ENCODE measurements at places on chromosomes 4 and X.

DNA sequence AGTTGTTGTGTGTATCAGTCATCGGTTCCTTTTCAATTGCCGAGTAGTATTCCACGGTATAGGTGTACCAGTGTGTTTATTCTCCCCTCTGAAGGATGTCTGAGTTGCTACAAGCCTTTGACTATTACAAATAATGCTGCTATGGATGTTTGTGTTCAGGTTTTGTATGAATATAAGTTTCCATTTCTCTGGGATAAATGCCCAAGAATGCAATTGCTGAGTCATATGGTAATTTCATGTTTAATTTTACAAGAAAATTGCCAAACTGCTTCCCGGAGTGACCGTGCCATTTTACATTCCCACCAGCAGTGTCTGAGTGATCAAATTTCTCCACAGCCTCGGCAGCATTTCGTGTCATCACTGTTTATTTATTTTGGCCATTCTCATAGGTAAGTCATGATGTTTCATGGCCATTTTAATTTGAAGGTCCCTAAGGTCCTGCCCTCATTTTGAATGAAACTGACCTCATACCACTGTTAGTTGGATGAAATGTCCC, 73.9 kb downstream of the IRF2 start:
- DNase-seq, result no peak

DNA sequence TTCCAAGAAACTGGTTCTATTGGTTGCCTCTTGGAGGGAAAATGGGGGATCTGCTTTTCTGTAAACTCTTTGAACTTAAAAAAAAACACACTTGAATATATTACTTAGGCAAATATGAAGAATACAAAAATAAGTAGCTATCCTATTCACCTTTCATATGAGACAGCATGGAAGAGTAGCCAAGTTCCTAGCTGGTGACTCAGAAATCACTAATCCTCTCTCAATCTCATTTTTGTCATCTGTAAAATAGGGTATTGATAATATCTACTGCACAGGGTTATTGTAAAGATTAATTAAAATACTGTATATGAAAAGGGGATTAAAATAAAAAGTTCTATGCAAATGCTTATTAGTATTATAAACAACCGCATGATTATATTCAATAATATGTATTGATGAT, 12.7 kb downstream of the MGARP start:
- DNase-seq, result no peak

- DNase-seq, result no peak
Measured at GRCh38 chrX:67346225-67346624, 197.6 kb upstream of the AR start.

DNA sequence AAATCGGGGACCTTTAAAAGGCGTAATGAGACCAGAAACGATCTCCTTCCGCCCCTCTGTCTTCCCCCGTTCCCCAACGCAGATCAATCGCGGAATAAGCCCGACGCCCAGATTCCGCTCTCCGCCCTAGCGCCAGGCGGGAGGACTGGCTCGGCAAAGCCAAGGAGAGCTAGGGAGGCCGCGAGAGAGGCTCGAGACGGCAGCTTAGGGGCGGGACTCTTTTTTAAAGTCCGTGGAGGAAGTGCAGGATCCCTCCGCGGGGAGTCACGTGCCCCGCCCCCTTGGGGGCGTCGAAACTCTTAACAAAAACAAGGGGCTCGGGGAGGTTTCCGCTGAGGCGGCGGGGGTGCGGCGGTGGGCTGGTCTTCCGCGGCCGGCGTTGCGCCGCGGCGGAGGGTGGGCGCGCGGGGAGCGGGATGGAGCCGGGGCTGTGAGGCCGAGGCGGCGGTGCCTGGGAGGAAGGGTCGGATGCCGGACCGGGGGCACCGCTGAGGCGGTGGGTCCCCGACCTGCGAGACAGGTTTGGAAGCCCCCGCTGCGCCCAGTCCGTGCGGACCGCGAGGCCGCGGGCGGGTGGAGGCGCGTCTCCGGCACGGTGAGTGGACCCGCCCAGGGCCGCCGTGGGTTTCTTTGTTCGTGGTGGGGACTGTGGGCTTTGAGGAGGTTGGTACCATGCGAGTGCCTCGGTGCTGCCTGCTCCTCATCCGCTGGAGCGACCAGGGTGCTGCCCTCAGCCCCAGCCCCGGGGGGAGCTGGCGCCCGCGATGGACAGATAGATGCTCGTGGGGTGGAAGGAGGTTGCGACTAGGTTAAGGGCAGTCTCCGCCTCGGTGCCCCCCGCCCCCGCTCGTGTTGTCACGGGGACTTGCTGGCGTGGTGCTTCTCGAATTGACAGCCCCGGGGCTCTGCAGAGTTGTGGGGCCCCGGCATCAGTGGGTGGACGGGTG, at the start of gene CCNG2:
TSS of gene CCNG2 (plus strand) at position 296 of the 947 bp plus-strand sequence. CDS start 1,326 bp downstream, outside the sequence.
- peak; percentile 91 for DNase-seq

GRCh38 chrX:37603938-37604409, 32.5 kb downstream of the LANCL3 start:
- no peak for DNase-seq

DNA sequence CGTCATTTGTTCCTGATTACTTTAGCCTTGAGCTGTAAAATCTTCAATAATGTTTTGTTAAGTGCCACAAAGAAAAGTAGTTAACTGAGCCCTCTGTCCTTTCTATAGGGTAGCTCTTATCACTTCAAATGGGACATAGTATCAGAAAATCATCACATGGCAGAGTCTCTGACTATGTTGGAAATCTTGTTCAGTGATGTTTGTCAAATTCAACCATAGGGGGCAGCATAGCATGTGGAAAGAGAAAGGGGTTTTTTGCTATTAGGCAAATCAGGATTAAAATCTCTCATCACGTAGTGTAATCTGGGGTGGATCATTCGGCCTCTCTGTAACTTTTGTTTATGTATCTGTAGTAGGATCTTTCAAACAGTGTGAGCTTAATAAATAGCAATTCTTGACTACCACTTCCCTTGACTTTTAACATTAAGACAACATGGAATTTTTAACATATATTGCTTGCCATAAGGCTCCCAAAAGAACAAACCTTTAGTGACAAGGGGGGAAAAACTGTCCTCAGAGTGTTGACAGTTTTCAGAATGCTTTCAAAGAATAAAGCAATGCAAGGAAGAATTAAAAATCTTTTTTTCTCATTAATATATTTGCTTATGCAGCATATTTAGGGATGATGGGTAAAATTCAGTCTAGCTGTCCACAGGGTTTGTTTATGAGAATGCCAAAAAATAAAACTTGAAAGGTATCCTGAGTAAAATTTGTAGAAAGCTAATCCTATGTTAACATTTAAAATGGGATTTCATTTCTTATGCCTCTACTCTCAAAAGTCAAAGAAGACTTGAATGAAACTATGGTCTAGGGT, 127.2 kb downstream of the FBXW7 start:
- DNase-seq, result no peak

GRCh38 chr4:26474551-26474950, 15.7 kb downstream of the CCKAR start:
- DNase-seq, result no peak

GRCh38 chr4:128725405-128726055, 84.0 kb upstream of the JADE1 start:
- no peak for DNase-seq

DNA sequence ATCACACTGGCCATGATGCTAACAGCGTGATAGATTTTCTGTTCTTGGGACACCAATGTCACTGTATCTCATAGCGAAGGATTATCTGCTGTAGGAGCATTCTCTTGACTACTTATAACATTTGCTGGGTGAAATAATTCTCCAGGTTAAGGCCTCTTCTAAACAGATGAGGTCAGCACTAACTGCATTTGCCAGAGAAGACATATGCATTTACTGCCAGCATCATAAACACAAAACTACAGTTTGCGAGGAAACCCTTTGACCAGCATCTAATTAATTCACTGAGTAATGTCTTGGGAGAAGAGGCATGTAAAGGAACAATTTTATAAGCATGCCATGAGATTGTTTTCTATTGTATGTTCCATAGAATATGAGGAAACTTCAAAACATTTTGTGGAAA, 13.9 kb downstream of the TBC1D1 start:
- no peak for DNase-seq

DNA sequence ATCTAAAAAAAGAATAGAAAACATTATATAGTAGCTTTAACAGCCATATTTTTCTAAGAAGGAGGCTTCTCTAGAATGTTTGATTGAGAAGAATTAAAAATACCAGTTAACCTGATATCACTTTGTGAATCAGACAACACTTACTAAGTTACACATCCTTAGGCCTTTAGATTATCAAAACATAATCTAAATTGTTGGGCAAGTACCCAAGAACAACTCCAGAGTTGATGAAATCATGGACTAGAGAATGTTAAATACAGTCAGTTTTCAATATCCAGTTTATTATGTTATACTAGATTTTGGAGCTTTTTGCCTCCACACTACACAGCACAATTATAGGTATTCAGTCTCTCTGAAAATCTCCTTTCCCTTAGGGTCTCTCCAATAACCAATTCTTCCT, 39.6 kb downstream of the ARL13A start:
- no peak for DNase-seq

- DNase-seq, result no peak
Measured at GRCh38 chr4:4869731-4870571, 10.5 kb downstream of the MSX1 start.

DNA sequence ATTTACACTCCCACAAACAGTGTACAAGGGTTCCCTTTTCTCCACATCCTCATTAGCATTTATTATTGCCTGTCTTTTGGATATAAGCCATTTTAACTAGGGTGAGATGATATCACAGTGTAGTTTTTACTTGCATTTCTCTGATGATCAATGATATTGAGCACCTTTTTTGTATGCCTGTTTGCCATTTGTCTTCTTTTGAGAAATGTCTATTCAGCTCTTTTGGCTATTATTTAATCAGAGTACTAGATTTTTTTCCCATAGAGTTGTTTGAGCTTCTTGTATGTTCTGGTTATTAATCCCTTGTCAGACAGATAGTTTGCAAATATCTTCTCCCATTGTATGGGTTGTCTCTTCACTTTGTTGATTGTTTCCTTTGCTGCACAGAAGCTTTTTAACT, 190.6 kb downstream of the MAGEB17 start:
- DNase-seq, result no peak

GRCh38 chrX:2237976-2238375, 262.8 kb downstream of the DHRSX start:
- no peak for DNase-seq

DNA sequence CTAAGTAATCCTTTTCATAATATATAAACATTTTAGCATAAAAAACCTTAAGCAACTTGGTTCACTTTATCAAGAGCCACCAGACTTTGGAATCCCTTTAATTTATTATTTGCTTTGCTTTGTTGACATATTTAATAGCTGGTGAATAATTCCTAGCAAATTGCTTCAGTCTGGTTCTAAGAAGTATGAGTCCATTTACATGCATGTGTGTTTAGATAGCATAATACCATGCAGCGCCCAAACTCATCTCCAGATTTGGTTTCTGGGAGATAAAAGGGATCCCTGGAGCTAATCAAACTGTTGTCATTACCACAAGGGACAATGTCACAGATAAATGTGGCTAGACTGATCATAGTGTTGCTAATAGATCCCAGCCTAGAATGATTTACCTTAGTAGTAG, 111.8 kb downstream of the TMEM144 start:
- DNase-seq, result no peak

DNA sequence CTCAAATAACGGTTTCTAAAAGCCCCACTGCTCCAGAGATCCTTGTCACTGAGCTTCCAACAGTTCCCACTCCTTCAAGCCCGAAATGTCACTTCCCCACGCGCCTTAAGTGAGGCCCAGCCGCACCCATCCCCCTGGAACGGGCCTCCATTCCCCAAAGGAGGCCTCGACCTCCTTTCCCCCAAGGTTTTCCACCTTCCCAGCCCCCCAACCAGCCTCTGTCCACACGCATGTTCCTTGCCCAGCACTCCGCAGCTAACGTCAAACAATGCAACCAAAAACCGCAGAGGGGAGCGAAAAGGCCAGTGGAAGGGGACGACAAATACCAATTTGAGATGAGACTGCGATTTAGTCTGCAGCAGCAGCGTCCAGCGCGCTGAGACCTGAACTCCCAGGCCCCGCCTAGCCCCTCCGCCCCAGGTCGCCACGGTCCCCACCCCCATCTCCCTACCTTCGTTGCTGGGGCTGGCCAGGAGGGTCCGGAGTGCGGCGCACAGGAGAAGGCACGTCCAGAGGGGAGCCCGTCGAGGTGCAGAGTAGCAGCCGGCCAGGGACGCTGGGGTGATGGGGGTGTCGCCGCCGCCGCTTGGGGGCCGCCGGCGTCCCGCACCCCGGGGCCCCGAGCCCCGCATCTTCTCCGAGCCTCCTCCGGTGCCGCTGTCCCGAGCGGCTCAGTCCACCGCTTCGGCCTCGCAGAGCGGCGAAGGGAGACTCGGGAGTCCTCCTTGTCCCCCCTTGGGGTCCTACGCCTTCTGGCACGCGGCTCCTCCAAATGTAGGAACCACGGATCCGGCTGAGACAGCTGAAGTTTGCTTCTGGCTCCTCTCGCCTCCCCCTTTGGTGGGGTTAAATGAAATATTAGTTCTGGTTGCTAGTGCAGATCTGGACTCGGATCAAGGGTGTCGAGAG, 924 bp downstream of the EPHA5 start:
- no peak for DNase-seq

- no peak for DNase-seq
Measured at GRCh38 chrX:6383917-6384316, 151.0 kb downstream of the VCX3A start.

DNA sequence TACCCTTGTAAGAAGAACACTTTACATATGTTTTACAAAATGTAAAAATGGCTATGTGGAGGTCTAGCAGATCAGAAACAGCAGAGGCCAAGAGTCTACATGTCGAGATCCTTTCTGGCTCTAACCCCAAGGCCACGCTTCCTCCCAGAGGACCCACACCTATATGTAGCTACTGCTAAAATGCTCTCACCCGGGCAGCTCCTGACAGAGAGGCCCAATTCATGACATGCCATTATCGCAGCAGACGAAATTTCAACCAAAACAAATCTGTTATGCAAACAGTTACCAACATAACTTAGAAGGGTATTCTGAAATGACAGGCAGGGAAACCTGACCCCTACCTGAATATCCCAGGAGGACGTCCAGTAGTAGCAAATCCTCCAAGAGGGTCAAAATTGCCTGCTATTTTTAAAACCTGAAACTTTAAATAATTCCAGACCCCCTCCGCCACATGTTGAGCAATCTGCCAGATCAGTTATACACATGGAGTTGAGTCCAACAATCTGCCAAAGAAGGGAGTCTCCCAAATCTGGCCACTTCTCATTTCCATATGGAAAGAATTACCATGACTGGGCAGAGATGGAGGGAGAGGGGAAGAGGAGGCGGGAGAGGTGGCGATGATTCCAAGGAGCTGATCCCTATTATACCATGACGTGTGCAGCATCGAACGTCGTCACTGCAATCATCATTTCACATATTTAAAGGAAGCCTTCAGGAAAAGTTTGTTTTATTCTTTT, 192.9 kb upstream of the TBL1X start:
- DNase-seq, result no peak

GRCh38 chrX:10111364-10112148, 45.2 kb upstream of the CLCN4 start:
- DNase-seq, result peak; percentile 6

DNA sequence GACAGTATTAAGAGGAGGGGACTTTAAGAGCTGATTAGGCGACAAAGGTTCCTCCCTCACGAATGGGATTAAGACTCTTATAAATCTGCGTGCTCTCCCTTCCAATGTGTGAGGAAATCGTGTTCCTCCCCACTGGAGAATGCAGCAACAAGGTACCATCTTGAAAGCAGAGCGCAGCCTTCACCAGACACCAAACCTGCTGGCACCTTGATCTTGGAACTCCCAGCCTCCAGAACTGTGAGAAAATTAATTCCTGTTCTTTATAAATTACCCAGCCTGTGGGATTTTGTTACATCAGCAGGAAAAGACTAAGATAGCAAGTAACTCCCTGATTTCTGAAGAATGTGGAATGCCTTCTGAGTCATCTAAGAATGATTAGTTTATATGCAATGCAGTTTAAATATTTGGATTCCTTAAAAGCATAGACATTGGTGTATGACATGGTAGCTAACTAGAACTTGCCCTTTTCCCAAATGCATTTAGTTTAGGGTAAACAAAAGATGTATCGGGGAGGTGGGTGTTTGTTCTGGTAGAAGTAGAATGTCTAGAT, 86.1 kb downstream of the USP46 start:
- DNase-seq, result no peak
